ENCODE measurements at places on chromosomes 12 and 14. TPM values are rescaled to one million over a fixed set of nuclear protein-coding genes. Genes with fewer than 3 reads are reported as not detected.

The NELL2 gene
- 0.07 TPM for total RNA-seq

The FSCB gene
- not detected for total RNA-seq

The GPRC5D gene
- total RNA-seq, result not detected

The BEST3 gene
- total RNA-seq, result 0.67 TPM

The PLBD1 gene
- 4.8 TPM for total RNA-seq

The B3GNT4 gene
- 0.99 TPM for total RNA-seq

The CLEC7A gene
- total RNA-seq, result not detected

The TPPP2 gene
- not detected for total RNA-seq

The PRORP gene
- total RNA-seq, result 36.4 TPM

The PLD4 gene
- total RNA-seq, result 0.17 TPM

The C2CD5 gene
- 13.5 TPM for total RNA-seq

The OR4E2 gene
- total RNA-seq, result not detected

The PRB2 gene
- total RNA-seq, result not detected

The LALBA gene
- not detected for total RNA-seq

The PEBP1 gene
- 267 TPM for total RNA-seq

The FGF6 gene
- not detected for total RNA-seq

The KIF26A gene
- 3.1 TPM for total RNA-seq

The ISM2 gene
- 0.43 TPM for total RNA-seq

The DBX2 gene
- total RNA-seq, result not detected

The PTHLH gene
- total RNA-seq, result 41.8 TPM

The RILPL2 gene
- 1.9 TPM for total RNA-seq

The PGF gene
- total RNA-seq, result 2.3 TPM

The TEAD4 gene
- 50.8 TPM for total RNA-seq

The ZNF641 gene
- 7.8 TPM for total RNA-seq

The HPD gene
- total RNA-seq, result 1.5 TPM

The PDE3A gene
- 5.6 TPM for total RNA-seq

The PTCSC3 gene
- total RNA-seq, result not detected

The PLCZ1 gene
- total RNA-seq, result not detected

The DUSP16 gene
- 14.8 TPM for total RNA-seq

The IL23A gene
- 0.84 TPM for total RNA-seq

The FICD gene
- total RNA-seq, result 3.4 TPM

The TAS2R8 gene
- total RNA-seq, result not detected

The TAS2R10 gene
- total RNA-seq, result not detected

The HOXC12 gene
- total RNA-seq, result not detected

The CACNB3 gene
- total RNA-seq, result 37.8 TPM

The SELPLG gene
- total RNA-seq, result 0.94 TPM

The PAPOLA gene
- 107 TPM for total RNA-seq

The FOXG1 gene
- 0.08 TPM for total RNA-seq

The OR4K2 gene
- total RNA-seq, result not detected

The PMCH gene
- not detected for total RNA-seq

The GPN3 gene
- total RNA-seq, result 35.0 TPM

The SLCO1B1 gene
- total RNA-seq, result 0.49 TPM

The KRT6C gene
- total RNA-seq, result not detected

The RHNO1 gene
- 43.2 TPM for total RNA-seq

The CD63 gene
- total RNA-seq, result 670 TPM

The FOXM1 gene
- 100 TPM for total RNA-seq

The PTPRO gene
- 0.08 TPM for total RNA-seq

The AKAP5 gene
- 0.45 TPM for total RNA-seq

Measured in A549 treated with DMSO at 1 μM for 4 hours (cell line).